Memory B cell (primary cell): ENCODE measurements at places on chromosomes 5 and 9.

- no peak for DNase-seq
Measured at GRCh38 chr5:128896675-128897074, 68.6 kb upstream of the SLC27A6 start.

- DNase-seq, result no peak
Measured at GRCh38 chr9:77999231-77999631, 32.4 kb downstream of the GNAQ start.

DNA sequence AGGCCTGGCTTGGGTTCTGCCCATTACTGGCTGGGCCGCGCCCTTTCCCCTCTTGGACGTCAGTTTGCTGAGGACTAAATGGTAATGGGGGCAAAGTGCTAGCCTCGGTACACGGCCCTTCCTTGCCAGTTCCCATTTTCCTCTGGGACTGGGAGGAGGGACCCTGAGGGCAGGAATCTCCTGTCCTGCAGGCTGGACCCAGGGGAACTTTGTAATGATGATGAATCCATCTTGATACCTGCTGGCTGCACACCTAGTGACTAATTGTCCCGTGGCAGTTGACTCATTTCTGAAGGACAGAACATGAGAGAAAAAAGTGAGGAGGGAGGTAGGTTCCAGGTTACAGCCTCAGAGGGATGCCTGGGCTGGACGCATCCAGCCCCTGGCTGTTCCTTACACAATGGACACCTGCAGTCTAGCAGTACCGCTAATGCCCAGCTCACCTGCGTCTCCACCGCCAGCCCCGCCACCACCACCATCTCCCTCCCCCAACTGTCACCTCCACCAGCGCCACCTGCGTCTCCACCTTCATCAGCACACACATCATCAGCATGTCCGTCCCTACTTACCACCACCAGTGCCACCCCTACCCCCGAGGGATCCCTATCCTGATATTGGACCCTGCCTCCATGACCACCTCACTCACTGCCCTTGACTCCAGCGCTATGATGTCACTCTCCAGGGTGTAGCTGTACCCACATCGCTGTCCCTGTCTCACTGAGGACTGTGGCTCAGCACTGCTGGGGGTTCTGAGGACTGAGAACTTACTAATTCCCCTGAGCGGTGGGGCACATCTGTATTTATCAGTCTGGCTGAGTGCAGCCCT, 4.3 kb downstream of the CDHR2 start:
- no peak for DNase-seq

GRCh38 chr5:140926443-140927227, 536 bp downstream of the PCDHAC1 start:
- no peak for DNase-seq

DNA sequence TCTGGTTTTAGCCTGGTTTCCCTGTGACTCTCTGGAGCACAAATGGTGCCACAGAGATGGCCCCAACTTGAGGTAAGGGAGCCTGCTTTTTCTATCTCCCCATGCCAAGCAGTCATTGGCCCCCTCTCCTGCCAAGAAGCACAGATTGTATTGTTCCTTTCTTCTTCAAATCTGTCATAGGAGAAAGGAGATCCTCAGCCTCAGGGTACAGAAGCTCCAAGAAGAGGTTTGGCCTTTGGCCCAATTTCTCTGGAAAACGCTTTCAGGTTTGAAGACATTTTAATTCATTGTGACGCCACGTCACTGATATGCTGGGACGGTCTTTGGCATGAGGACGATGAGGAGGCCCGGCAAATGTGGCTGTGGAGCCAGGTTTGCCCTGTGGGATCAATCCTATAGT, 29.2 kb upstream of the PANK3 start:
- no peak for DNase-seq

GRCh38 chr5:58834242-58835225, 251.7 kb downstream of the RAB3C start:
- DNase-seq, result no peak

- DNase-seq, result no peak
Measured at GRCh38 chr9:114395334-114395617, 7.5 kb upstream of the AKNA start.

GRCh38 chr5:89471541-89471940, 588.6 kb upstream of the MEF2C start:
- DNase-seq, result no peak

GRCh38 chr9:16884952-16885513, 14.6 kb upstream of the BNC2 start:
- no peak for DNase-seq

DNA sequence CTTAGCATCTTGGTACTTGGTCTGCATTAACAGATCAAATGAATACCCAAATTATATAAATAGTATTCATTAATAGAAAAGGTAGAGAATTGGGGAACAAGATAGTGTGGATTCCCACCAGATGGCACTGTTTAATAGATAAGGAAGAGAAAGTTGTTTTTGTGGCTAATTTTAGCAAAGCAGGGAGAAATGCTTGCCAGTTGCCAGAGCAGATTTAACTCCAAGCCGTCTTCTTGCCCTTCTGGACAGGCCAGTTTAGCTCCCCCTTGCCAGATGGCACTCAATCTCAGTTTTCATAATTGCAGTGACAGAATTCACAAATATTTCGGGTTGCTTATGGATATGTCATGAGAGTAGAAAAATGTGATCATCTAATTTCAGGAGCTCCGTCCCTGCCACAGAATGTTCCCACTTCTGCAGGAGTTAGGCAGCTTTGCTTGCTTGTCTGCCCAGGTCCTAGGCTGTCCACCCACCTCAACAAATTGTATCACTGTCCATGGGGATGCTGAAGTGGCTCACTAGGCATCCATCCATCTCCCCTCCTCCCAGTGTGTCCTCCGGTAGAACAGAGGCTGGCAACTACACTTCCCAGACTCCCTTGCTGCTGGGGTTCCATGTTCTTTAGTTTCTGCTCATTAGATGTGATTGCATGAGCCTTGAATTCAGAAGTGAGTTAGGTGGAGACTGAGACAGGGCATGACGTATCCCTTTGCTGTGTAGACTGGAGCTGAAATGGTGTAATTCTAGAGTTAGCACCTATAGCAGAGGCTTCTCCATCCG, 11.8 kb upstream of the HEXB start:
- no peak for DNase-seq

DNA sequence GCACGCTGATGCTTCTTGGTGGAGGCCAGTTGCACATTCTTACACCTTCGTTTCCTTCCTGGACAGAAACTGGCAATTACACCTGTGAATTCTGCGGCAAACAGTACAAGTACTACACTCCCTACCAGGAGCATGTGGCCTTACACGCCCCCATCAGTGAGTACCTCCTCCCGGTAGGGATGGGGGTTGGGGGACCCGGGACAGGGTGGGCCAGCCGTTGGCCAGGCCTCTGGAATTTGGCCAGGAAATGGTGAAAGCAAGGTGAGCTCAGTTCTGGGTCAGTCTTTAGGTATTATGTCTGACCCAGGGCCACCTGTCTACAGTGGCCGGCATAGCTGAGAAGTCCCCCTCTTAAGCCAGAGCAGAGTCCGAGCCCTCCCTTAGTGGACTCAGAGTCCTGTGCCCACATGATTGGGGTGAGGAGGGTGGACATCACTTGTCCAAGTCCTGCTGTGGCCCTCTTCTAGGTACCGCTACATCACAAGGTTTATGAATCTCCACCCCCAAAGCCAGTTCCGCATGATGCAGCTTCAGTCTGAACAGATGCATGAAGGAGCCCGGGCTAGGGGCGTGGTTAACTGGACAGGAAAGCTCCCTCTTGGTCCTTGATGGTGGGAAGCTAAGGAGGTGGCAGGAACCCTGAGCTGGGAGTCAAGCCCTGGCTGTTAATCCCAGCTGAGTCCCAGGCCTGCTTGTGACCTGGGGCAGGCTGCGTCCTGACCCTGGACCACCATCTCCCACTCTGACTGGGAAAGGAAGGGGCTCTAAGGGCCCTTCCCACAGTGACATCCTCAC, 61.3 kb downstream of the AMBP start:
- DNase-seq, result no peak

- DNase-seq, result no peak
Measured at GRCh38 chr5:93746406-93747056, 5.1 kb upstream of the POU5F2 start.

- DNase-seq, result no peak
Measured at GRCh38 chr5:57778501-57779091, 296.0 kb upstream of the ACTBL2 start.
